ENCODE measurements at places on chromosomes 3 and 15. TPM values are rescaled to one million over a fixed set of nuclear protein-coding genes. Genes with fewer than 3 reads are reported as not detected.

DNA sequence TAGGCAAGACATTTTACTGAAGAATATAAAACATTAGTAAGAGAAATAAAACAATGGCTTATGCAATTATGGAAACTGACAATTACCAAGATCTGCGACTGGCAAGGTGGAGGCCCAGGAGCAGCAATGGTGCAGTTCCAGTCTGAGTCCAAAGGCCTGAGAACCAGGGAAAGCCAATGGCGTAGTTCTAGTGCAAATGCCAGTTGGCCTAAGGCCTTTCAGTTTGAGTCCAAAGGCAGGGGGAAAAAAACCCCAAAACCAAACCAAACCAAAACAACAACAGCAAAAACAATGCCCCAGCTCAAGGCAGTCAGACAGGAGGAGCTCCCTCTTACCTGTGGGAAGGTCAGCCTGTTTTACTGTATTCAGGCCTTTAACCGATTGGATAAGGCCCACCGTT, 72.6 kb downstream of the ST6GAL1 start:
- DNase-seq = no peak

GRCh38 chr3:100709842-100710260, 557 bp downstream of the TFG start:
- peak; percentile 92 for DNase-seq

GRCh38 chr3:133943639-133944141, 48.0 kb upstream of the RAB6B start:
- DNase-seq = no peak

DNA sequence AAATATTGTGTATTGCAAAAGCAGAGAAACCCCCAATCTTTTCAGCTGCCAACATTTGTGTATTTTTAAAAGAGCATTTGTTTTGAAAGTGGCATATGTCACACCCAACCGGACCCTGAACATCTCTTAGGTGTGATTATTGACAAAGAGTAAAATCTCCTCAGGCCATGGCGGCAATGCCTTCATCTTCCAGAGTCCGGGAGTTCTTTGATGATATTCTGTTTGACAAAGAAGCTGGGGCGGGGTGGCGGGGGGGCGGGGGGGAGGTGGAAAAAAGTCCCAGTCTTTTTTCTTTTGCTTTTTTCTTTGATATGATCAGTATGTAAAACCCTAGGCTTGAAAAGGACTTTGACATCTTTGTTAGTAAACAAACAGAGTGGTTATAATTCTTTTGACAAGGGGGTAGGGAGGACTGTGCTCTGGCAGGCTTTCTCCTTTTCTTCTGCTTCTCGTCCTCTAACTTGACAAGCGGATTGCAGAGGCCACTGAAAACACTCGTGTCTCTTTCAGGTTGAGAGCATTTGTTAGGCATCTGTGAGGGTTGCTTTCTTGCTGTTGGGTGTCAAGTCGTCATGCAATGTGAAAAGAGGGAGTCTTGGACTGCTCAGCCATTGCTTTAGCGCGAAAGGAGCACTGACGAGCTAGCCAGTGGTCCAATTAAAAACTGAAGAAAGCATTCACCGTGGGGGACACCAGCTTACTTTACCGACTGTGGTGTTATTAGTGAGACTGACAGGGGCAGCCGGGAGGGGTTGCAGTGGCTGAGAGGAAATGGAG, 243.2 kb downstream of the NSUN3 start:
- peak; percentile 58 for DNase-seq

GRCh38 chr3:185852635-185853034, 27.8 kb upstream of the IGF2BP2 start:
- no peak for DNase-seq

Gene LRRC34
- 54.8 TPM for total RNA-seq

Gene FAM107A
- total RNA-seq = 0.11 TPM

Gene ROPN1B
- total RNA-seq = not detected

Gene GFM1
- 25.8 TPM for total RNA-seq

Gene CCRL2
- total RNA-seq = not detected

Gene GOLGA8J
- total RNA-seq = not detected
